ENCODE measurements at places on chromosomes 5 and 9.

DNA sequence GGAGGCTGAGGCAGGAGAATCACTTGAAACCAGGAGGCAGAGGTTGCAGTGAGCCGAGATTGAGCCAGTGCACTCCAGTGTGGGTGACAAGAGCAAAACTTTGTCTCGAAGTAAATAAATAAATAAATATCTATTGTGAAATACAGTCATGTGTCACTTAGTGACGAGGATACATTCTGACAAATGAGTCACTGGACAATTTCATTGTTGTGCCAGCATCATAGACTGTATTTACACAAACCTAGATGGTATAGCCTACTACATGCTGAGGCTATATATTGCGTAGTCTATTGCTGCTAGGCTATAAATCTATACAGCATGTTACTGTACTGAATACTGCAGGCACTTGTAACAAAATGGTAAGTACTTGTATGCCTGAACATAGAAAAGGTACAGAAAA, 61.1 kb upstream of the CCL21 start:
- DNase-seq = no peak

DNA sequence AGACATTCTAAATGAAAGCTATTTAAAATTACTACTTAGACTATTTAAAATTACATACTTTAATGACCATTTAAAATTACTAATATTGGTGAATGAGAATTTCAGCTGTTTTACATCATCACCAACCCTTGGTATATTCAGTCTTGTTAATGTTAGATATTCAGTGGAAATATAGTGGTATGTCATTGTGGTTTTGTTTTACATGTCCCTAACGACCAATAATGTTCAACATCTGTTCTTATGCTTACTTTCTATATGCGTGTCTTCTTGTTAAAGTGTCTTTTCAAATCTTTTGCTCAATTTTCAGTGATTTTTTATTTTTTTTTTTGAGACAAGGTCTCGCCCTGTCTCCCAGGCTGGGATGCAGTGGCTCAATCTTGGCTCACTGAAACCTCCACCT, 279.3 kb upstream of the TARS1 start:
- no peak for DNase-seq

- DNase-seq = no peak
Measured at GRCh38 chr5:124952079-124952478, 205.6 kb upstream of the ZNF608 start.

DNA sequence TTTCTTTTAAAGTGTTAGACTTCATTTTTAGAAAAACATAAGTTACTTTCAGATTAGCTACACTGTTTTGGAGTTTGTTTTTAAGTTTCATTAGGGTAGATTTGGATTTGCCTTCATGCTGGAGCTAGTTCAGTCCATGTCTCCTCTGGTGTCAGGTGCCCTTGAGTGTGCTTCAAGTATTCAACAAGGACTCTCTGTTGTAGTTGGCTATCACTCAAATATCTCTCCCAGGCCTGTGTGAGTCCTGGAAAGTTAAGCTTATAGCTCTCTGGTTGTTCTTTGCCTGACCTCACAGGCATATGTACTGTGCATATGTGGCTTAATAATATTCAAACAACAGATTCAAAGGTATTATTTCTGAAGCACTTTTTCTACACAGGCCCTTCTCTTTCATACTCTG, 45.4 kb downstream of the PTBP3 start:
- DNase-seq = no peak

- no peak for DNase-seq
Measured at GRCh38 chr9:129283291-129283691, 105.2 kb upstream of the IER5L start.

GRCh38 chr9:15541872-15542271, 11.0 kb upstream of the CCDC171 start:
- no peak for DNase-seq

GRCh38 chr9:37156781-37157356, 36.5 kb downstream of the ZCCHC7 start:
- no peak for DNase-seq

DNA sequence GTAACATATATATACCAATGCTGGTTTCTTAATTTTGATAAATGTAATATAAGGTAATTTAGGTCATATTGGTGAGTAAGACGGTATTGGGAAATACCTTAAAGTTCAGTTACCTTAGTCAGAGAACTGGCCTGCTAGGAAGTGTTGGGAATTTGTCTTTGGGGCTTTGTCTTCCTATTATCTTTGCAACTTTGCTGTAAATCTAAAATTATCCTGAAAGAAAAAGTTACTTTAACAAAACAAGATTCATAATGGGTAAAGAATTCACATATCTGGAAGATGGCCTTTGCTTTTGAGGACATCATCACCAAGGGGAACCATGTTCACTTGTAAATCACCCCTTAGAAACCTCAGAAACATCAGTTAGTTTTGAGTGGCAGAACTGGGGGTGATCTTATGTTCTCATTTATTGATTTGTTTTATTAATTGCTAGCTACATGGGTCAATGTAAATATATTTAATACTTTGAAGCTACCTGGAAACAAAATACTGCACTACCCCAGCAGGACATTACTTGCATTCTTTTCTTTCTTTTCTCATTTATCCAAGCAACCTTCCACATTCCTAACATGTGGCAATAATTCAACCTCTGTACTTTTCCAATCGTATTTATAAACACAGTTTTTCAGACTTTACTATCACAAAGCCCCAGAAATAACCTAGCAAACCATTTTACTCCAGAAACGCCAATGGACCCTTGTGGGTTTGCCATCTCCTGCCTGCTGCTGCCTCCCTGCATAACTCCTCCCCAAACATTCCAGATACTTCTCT, 41.4 kb downstream of the GLIS3 start:
- no peak for DNase-seq

DNA sequence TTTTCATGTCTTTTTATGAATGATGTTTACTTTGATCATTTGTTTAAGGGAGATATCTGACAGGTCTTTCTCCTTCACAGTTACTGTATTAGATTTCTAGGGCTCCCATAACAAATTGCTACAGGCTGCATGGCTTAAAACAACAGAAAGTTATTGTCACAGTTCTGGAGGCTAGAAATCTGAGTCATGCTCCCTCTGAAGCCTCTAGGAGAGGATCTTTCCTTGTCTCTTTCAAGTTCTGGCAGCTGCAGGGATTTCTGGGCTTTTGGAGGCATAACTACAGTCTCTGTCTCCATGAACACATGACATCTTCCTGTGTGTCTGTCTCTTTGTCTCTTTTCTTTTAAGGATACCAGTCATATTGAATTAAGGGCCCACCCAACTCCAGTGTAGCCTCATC, 557.3 kb upstream of the SEMA6A start:
- no peak for DNase-seq

GRCh38 chr9:16062542-16063240, 509.8 kb downstream of the CCDC171 start:
- DNase-seq = no peak

DNA sequence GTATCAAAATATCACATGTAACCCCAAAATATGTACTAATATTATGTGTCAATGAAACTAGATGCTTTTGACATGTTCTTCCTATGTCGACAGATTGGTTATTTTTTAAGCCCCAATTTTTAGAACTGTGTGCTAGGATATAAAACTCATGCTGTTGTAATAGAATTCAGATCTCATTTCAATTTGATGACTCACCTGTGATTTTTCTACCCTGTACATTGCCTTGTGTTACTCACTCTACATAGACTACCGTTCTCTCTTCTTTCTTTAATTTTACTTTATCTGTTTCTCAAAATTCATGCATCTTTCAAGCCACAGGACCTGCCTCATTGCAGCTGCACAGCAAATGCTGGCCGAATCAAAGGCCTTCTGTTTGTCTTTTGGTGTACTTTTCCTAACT, 284.5 kb downstream of the MAT2B start:
- DNase-seq = no peak
